Neural progenitor cell (in vitro differentiated cells): ENCODE measurements at places on chromosomes 13 and 19.

DNA sequence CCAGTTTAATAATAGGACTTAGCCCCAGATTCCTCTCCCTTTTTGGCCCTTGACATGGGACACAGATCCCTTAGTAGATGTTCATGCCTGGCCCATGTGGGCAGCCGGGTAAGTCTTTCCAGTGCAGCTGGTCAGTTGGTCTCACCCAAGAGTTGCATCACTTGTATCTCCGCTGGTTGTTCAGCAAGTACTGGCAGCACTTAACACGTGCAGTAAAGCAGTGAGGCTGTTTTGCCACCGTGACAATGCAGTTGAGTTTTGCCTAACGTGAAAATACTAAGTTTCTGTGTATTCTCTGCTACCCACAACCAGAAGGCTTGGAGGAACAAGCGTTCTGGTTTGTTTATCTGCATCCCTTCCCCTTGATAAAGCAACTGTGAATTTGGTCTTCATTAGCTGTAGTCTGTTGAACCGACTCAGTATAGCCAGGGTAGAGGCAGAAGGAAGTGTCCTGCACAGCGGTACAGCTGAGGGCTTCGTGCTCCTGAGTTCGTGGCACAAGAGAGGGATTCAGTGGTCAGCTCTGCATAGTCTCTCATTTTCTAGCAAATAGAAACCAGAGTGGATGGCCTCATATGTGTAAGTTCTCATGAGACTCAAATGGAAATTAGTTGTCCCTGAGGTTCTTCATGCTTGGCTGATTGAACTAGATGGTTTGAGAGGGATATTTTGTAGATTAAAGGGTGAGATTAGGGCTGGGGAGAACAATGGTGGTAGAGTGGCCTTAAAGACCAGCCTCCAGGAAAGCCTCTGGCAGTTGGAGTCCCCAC lies 50.3 kb downstream of the ARHGEF7 start:
- no peak for DNase-seq

DNA sequence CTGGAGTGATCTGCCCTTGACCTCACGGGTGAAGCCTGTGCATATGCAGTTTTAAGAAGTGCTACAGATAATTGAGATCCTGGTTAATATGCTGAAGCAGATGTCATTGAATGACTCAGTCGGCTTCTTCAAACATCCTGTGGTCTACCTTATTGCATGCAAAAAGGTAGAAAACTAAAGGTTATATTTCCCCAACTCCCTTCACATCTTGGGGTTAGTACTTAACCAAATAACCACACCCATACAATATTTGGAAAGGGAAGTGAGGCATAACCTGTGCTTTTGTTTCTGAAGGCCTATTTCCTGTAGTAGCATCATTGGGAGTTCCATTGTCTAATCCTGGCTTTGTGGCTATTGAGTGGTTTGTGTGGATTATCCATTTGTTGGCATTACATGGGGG lies 58.3 kb downstream of the RAP2A start:
- no peak for DNase-seq

DNA sequence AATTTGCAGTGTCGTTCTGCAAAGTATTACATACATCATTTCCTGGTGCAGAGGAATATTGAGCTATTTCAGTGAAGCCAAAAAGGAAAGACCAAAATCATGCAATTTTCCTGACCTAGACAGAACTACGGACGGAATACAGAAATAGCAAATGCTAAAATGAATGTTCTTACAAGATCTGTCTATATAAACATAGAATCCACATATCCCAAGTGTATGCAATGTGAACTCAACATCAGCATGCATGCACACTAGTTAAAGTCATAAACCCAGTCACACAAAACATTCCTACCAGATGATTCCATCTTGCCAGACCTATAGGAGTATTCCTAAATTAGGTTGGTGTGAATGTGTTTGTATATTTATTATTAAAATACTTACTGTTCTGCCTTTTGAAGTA lies 383.7 kb upstream of the ZNF507 start:
- no peak for DNase-seq

GRCh38 chr19:6088602-6089049 lies 21.7 kb downstream of the RFX2 start:
- DNase-seq: no peak
